Fibroblast of villous mesenchyme (primary cell): ENCODE measurements at places on chromosomes 3 and 15. TPM values are rescaled to one million over a fixed set of nuclear protein-coding genes. Genes with fewer than 3 reads are reported as not detected.

GOLGA6L2 gene
- total RNA-seq, result not detected in 2 replicates

GPR27 gene
- not detected in 2 replicates for total RNA-seq

GABRR3 gene
- not detected in 2 replicates for total RNA-seq

LRRK1 gene
- total RNA-seq, result 10.8 and 11.6 TPM in 2 replicates

C2CD4A gene
- not detected in 2 replicates for total RNA-seq

CTXN2 gene
- not detected in 2 replicates for total RNA-seq

FEZF2 gene
- total RNA-seq, result not detected in 2 replicates

PPARG gene
- total RNA-seq, result 3.5 and 4.7 TPM in 2 replicates

ZPLD1 gene
- 0.43 and 1.3 TPM in 2 replicates for total RNA-seq

SI gene
- not detected in 2 replicates for total RNA-seq

DISP2 gene
- total RNA-seq, result under 0.01 TPM in 2 replicates

CDHR4 gene
- total RNA-seq, result not detected in 2 replicates

DCBLD2 gene
- 225 and 300 TPM in 2 replicates for total RNA-seq

ROBO1 gene
- 65.4 and 88.5 TPM in 2 replicates for total RNA-seq

STRC gene
- total RNA-seq, result not detected in 2 replicates

DUOX1 gene
- total RNA-seq, result not detected in 2 replicates

NANOGP8 gene
- total RNA-seq, result 0.32 TPM in 1 of 2 replicates, not detected in the other

FOXB1 gene
- total RNA-seq, result not detected in 2 replicates

TNFAIP8L3 gene
- total RNA-seq, result 0.43 and 0.64 TPM in 2 replicates

BNIP2 gene
- total RNA-seq, result 114 and 149 TPM in 2 replicates

KLHL40 gene
- not detected in 2 replicates for total RNA-seq

GNAT1 gene
- not detected in 2 replicates for total RNA-seq

OPA1 gene
- total RNA-seq, result 81.2 and 91.5 TPM in 2 replicates
